ENCODE measurements at places on chromosomes 5 and 9.

DNA sequence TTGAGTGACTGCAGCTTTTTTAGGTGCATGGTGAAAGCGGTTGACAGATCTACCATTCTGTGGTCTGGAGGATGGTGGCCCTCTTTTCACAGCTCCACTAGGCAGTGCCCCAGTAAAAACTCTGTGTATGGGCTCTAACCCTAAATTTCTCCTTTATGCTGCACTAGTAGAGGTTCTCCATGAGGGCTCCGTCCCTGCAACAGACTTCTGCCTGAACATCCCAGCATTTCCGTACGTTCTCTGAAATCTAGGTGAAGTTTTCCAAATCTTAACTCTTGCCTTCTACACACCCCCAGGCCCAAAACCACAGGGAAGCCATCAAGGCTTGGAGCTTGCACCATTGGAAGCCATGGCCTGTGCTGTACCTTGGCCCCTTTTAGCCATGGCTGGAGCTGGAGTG is 1898.1 kb upstream of the NUDT12 start:
- no peak for DNase-seq

DNA sequence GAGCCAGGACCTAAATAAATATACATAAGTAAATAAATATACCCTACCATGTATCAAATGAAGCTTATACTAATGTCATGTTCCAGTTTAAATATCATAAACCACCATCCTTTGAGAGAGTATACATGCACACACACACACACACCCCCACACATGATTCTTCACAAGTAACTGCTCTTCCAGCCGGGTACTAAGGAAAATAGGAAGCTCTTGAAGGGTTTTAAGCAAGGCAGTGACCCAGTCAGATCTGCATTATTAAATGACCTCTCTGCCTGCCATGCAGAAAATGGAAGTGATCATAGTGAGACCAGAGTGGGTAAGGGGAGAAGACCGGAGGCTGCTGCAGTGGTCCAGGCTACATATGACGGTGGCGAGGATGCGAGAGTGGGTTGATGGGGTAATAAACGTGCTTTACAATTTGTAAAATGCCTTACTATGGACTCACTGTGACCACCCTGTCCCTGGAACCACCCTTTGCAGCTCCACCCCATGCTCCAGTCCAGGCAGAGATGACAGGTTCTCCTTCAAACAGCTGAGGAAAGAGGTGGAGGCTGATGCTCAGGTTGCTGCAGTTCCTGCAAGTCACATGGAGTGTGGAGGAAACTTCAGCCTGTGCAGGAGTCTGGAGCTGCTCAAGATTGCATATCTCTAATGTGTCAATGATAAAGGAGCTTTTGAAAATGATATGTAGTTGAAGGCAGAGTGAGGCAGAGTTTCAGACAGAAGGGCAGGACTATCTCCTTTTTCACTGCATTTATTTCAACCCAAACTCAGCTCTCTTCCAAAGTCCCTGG is 38.8 kb upstream of the NDFIP1 start:
- DNase-seq, result no peak

GRCh38 chr5:4384649-4385048 is 755.5 kb upstream of the ADAMTS16 start:
- no peak for DNase-seq

DNA sequence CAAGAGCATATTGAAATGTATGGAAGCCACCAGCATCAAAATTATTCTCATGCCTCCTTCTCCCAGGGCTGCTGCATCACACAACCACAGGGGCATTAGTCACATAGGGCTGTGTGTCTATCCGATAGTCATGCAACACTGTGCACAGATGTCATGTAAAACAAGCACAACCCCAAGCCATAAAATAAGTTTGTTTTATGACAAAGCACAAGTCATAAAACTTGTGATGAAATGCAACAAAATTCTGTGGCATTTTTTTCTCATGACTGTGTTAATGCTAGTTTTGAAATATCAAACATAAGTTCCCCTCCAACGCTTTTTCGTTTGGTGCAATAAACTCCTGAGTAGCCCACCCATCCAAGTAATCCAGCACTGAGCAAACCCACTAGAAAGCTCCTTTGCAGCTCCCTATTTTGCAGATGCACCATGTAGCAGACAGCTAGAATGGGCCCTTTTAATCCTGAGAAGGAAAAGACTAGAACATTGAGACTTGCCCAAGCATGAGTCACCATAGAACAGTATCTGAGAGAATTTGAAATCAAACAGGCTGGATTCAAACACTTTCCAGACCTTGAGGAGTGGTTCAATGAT is 93.3 kb upstream of the ZNF366 start:
- DNase-seq, result no peak

GRCh38 chr9:117413346-117414219 is 1.3 kb downstream of the ASTN2 start:
- DNase-seq, result no peak

GRCh38 chr9:11792870-11793269 is 900.3 kb upstream of the TYRP1 start:
- no peak for DNase-seq

GRCh38 chr9:34143116-34143515 is 16.6 kb upstream of the DCAF12 start:
- no peak for DNase-seq

GRCh38 chr9:117704024-117704575 is at the start of gene TLR4:
Gene TLR4 (plus strand): TSS chr9:117704403. CDS start chr9:117704473, 70 bp downstream.
- DNase-seq, result no peak

- DNase-seq, result no peak
Observed at GRCh38 chr5:33367416-33367815, 73.3 kb upstream of the TARS1 start.

GRCh38 chr5:110736753-110737152 is 2.1 kb upstream of the SLC25A46 start:
- DNase-seq, result no peak

DNA sequence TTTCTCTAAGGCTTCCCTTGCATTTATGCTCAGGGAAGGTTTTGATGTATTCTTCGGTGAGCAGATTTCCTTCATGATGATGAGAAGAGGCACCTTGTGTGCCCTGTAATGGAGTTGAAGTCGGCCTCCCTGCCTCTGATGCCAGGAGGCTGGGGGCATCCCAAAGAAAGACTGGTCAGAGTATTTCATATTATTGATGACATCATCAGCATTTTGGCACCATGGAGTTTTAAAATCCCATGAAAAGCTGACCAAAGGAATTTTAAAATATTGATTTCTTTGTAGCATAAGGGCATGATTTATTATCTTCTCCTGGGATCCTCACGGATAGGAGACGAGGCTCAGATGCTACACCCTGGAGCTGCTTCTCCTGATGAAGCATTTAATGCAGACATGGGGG is 231.2 kb upstream of the IRX1 start:
- no peak for DNase-seq

- no peak for DNase-seq
Observed at GRCh38 chr9:1871626-1872419, 143.3 kb upstream of the SMARCA2 start.

DNA sequence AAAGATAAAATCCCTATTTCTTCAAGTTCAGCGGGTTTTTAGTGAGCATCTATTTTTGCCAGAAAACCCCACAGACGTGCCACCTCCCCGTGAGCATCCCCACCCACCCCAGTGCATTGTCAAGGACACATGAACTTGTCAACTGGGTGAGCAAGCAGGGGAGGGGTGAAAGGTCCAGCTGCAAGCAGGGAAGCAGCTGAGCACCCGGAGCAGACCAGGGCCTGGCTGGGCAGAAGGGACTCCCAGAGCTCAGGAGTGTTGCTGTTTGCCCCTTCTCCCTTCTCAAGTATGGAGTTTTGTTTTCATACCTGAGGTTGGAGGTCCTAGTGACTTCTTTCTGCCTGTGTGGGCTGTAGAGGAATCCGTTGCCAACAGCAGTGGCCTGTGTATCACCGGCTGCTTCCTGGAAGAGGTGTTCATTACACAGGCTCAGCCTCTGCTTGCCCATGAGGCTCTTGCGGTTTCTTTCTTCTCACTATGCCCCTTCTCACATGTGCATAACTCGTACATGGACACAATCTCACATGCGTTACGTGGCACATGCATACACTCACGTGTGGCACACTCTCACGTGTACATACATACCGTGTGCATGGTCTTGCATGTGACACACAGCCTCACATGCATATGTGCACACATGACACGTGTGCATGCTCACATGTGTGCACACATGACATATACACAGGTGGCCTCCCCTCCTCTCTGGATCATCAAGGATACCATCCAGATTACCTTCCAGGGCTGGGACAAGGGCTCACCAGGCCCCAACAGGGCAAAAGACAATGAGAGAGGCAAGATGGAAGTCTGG is 126.7 kb downstream of the MVB12B start:
- DNase-seq, result no peak

DNA sequence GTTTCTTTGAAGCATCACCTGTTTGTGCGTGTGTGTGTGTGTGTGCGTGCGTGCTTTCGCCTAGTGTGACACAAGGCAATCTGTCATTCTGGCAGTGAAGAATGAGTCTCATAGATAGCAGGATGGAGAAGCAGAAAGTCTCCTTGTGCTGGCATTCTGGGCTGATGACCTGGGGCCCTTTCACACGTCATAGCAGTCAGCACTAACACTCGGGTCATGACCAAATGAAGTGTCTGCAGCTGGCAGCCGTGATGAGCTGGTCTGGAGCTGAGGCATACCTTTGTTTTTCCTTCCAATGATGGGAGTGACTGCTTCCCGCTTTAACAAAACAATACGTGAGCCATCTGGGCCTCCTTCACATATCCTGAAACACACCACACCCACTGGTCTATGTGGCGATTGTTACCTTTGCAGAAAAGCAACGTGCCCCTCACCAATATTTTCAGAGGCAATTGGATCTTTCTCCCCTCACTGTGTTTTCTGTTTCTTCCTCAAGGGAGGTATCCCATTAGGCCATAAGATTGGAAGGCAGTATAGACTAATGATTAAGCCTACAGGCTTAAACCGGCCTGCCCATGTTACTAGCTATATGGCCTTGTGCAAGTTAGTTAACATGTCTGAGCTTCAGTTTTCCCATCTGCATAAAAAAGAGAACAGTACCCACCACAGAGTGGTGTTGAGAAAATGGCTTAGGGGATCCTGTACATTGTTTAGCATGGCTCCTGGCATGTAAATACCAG is 88.8 kb downstream of the SREK1 start:
- DNase-seq, result no peak

DNA sequence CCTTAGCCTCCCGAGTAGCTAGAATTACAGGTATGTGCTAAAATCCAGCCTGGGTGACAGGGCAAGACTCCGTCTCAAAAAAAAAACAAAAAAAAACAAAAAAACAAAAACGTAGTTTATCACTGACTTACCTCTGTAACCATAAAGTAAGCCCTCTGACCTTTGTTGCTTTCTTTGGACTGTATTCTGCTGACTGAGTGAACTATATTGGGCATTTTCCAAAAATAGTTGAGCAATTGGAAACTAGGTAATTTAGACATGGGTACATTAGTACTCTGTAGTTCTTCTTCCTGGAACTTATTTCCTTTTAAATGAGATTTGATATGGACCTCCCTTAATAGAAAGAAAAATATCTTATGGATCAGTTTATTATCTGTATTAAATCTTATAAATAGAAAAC is 66.6 kb downstream of the ANKHD1 start:
- no peak for DNase-seq

- no peak for DNase-seq
Observed at GRCh38 chr5:131756942-131757341, 39.9 kb downstream of the FNIP1 start.

- DNase-seq, result no peak
Observed at GRCh38 chr9:76772686-76773445, 8.6 kb downstream of the PCA3 start.

DNA sequence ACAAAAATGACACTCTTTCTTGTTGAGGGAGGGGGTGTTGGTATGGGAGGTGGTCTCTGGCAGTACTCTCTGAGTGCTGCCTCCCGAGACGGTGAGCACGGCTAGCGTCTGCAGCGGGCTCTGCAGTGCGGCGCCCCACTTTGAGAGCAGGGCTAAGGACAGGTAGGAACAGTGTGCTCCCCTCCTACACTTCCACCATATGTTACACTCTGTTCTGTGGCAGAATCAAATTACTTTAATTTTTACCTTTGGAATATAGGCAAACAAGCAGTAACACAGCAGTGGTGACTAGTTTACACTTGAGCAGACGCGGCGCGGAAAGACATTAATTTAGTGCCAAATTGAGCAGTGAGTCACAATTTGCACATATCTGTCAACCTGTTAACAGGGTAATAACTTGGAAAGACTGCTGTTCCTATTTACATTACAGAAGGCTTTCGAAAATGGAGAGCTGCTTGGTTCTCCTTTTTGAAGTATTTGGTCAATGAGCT is 136.3 kb downstream of the MED27 start:
- DNase-seq, result no peak

DNA sequence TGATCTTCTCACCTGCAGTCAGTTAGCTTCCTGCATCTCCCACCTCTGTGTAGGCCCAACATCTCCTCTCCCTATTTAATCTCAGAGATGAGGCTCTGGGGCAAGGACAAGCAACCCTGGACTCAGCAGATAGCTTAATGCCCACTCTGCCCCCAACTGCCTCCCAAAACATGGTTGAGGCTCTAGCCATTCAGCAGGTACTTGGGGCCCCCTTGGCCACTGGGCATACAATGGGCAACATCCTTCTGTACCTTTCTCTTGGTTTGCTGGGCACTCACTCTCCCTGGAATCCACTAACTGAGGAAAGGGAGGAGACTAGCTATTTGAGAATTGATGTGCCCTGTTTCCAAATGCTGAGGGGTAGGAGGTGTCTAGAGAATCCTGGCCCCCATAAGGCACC is 9.4 kb downstream of the IGIP start:
- no peak for DNase-seq

DNA sequence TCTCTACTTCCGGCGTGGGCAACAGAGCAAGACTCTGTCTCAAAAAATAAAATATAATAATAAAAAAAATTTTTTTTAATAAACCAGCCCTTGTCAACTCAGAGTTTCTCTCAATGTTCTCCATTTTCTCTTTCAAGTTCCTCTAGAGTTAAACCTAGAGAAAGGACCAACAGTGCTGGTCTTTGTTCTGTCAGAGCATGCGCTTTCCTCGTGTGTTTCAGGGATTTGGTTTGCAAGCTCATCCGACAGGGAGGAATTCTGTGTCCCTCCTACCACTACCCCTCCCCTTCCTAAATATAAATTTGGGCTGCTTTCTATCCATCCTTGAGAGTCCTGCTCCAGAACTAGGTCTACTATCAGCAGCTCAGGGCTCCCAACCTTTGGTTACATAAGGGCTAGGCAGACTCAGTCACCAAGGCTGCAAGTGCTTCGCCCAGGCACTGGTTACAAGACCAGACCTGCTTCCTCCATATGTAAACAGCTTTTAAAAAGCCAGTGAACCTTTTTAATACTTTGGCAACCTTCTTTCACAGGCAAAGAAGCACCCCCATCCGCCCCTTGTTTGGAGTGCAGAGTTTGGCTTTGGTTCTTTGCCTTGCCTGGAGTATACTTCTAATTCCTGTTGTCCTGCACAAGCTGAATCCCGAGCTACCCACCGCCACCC is 13.5 kb downstream of the SETX start:
- DNase-seq, result no peak

DNA sequence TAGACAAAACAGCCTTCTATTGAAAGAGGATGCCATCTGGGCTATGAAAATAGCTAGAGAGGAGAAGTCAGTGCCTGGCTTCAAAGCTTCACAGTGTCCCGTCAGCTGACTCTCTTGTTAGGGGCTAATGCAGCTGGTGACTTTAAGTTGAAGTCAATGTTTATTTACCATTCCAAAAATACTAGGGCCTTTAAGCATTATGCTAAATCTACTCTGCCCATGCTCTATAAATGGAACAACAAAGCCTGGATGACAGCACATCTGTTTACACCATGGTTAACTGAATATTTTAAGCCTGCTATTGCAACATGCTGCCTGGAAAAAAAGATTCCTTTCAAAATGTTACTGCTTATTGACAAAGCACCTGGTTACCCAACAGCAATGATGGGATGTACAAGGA is 309.1 kb downstream of the NTRK2 start:
- no peak for DNase-seq
